ENCODE measurements at places on chromosomes 3 and 15.

DNA sequence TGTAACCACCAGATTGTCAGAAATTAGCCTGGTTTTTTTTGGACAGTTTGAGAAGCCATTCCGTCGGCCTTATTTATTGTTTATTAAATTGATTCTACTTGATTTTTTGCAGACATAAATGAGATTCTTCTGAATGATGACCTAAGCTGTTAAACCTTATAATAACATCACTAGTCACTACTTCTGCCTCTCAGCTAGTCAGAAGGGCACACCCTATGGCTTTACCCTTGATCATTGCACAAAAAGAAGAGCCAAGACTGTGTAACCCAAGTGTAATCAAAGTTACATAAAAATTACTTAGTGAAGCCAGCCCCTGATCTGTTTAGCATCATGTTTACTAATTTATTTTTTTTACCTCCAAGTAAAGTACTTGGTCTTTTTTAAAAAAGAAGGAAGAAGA lies 64.3 kb downstream of the CHL1 start:
- DNase-seq: no peak

- DNase-seq: no peak
Measured at GRCh38 chr3:17674082-17674686, 68.2 kb downstream of the TBC1D5 start.

- DNase-seq: no peak
Measured at GRCh38 chr3:72376956-72377710, 471.1 kb downstream of the SHQ1 start.

DNA sequence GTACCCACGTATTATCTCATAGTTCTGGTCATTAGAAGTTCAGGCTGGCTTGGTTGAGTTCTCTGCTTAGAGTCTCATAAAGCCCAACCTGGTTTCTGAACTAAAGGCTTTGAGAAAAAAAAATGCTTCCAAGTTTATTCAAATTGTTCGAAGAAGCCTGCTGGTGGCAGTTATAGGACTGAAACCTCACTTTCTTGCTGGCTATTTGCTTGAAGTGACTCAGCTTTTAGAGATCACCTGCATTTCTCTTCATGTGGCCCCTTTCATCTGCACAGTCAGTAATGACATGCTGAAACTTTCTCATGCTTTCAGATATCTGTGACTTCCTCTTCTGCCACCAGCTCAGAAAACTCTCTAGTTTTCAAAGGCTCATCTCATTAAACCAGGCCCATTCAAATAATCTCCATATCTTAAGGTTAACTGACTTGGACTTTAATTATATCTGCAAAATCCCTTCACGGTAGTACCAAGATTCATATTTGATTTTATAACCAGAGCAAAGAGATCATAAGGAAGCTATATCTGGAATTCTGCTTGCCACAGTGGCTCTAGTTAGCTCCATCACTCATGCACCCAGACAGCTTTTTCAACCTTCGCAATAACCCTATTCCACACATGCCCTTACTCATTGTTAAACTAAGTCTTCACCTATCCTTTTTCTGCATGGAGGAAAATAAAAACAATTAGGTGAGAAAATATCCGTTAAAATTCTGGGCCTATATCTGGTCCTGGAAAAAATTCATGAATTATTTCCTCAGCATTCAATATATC lies 433.8 kb upstream of the CBLB start:
- no peak for DNase-seq

GRCh38 chr3:45940004-45940780 lies 3.1 kb upstream of the CXCR6 start:
- DNase-seq: no peak

- DNase-seq: no peak
Measured at GRCh38 chr15:47885920-47886319, 168.6 kb downstream of the SEMA6D start.

DNA sequence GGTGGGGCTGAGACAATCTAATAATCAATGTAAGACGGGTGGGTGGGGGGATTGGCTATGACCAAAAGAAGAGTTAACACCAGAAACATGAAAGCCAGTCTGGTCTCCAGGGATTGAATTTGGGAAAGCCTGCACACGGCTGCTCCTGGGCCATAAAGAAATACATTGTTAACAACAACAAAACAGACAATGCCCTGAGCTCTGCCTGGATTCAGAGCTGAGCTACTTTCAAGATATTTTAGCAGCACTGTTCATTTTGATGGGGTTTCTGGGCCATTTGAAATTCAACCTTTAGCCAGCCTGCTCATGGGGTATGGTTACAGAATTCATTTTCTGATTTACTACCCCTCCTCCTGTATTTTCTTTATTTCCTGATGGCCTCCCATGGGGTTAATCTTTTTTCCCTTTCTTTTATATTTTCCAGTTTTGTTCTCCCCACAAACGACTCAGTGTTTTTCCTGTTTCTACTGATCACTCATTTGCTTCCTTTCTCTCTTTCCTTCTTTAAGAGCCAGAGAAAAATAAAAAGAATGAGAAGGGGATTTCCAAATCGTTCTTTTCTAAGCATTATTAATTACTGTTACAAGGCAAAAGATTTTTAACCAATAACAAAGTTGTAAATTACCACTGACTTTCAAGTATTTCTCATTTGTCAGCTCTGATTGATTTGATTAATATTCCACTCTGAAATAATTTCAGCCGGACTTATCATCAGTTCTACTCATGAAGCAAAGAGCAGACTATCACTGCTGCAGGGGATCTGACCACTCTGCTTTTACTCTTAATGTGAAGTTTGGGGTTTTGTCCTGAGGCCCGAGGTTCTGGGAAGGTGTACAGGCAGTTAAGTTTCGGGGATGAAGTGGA lies 19.6 kb downstream of the NR2F2 start:
- DNase-seq: no peak

Data from stimulated activated CD8-positive, alpha-beta memory T cell treated with anti-CD3 and anti-CD28 coated beads, Interleukin-4, amount 100 ng/mL, for 48 hours (primary cell).